ENCODE measurements at places on chromosomes 3 and 15. TPM values are rescaled to one million over a fixed set of nuclear protein-coding genes. Genes with fewer than 3 reads are reported as not detected.

WDR93 gene
- total RNA-seq = 0.31 TPM

DNA sequence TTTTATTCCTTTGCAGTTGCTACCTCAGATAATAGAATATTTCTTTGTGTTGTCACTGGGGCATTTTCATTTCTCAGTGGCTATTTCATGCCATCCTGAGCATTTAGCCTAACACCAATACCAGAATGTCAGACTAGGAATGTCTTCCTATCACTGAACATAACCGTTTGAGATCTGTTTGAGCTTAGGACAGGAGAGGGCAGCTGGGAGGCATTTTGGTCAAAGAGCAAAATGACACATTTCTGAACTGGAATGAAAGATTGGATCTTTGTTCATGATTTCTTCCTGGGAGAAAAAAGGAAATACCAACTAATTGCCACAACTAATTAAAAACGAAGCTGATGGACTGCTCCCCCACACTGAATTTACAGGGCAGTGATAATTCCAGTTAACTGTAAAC, 921.3 kb upstream of the NR2F2 start:
- no peaks in the 10 kb centered on the region for H3K27me3 ChIP-seq
- H3K4me1 ChIP-seq = no peaks in the 10 kb centered on the region
- H3K36me3 ChIP-seq = no peaks in the 10 kb centered on the region
- no peak overlapping the region for H3K27ac ChIP-seq
- no peak overlapping the region for H3K4me3 ChIP-seq

CCR1 gene
- total RNA-seq = 0.68 TPM

DNA sequence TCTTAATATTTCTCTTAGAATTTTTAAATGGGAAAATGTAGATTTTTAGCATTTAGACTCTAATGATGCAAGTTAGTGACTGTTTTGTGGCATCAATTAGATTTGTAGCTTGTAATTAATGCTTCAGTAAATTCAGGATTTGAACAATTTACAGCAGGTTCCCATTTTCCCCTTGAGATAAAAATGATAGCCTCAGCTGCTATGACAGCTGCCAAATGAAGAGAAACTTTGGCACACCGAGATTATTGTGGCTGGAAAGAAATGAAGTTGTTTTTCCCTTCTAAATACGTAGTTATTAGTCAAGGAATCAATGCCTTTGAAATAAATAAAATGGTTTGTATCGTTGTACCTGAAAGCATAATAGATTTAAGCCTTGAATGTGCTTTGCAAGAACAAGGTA, 206.4 kb upstream of the P2RY1 start:
- no peak for DNase-seq
- peaks cover 8% of the 10 kb centered on the region for H3K4me1 ChIP-seq
- H3K27me3 ChIP-seq = no peaks in the 10 kb centered on the region
- H3K4me3 ChIP-seq = no peak overlapping the region
- no peaks in the 10 kb centered on the region for H3K36me3 ChIP-seq

- DNase-seq = no peak
- no peaks in the 10 kb centered on the region for H3K36me3 ChIP-seq
- H3K27ac ChIP-seq = no peak overlapping the region
These were observed 326.1 kb upstream of the ROPN1 start for GRCh38 chr3:124318014-124318413.

SUCNR1 gene
- total RNA-seq = 1.5 TPM

DNA sequence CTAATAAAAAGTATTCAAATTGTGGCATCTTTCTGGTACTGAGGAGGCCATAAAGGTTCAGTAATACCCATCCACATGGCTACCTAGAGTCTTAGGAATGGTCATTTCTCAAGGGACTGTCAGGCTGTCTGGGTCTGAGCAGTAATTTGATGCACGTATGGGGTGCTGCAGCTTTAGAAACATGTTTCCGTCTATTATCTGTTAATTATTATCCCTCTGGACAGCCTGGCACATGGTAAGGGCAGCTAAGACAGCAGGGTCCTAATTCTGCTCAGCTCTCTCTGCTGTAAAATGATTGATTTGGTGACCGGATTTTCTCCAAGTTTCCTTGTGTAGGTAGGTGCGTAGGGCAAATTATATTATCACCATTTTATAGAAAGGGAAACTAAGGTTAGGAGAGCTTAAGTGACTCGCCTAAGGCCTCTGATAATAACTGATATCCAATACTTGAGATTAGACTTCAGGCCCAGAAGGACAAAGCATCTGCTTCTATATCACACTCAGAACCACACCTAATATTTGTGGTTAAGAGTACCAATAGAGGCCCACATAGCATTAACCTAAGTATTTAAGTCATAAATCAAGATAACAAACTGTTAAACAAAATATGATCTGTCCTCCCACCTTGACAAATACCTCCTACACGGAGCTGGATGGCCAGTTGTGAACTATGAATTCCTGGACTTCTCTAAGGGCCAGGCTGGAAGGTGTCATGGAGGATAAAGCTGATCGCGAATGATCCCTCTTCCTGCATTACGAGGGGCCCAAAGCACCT, 2.9 kb upstream of the RAP2B start:
- no peaks in the 10 kb centered on the region for H3K27me3 ChIP-seq
- H3K4me1 ChIP-seq = peaks cover 16% of the 10 kb centered on the region
- no peaks in the 10 kb centered on the region for H3K36me3 ChIP-seq
- DNase-seq = no peak

DNA sequence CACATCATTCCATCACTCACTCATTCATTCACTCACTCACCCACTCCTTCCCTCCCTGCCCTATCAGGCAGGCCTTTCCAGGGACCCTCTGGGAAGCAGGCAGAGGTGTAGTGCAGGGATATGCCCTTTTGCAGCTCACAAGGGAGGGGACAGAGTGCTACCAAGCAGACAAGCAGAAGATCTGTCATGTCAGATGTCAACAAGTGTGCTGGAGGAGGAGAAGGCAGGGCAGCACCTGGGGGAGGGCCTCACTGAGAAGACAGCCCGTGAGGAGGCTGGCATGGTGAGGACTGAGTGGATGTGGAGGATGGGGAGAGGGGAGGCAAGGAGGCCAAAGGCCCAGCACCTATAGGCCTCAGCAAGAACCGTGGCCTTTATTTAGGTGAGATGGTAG, 15.3 kb downstream of the ABTB1 start:
- H3K27ac ChIP-seq = no peak overlapping the region
- peaks cover 15% of the 10 kb centered on the region for H3K4me1 ChIP-seq
- no peak for DNase-seq
- no peak overlapping the region for H3K4me3 ChIP-seq
- H3K27me3 ChIP-seq = no peaks in the 10 kb centered on the region
- H3K36me3 ChIP-seq = peaks cover 3% of the 10 kb centered on the region

- no peak for DNase-seq
- no peaks in the 10 kb centered on the region for H3K4me1 ChIP-seq
- H3K4me3 ChIP-seq = no peak overlapping the region
- no peaks in the 10 kb centered on the region for H3K36me3 ChIP-seq
- no peak overlapping the region for H3K27ac ChIP-seq
- peaks cover 28% of the 10 kb centered on the region for H3K27me3 ChIP-seq
These were observed 5.3 kb upstream of the REC114 start for GRCh38 chr15:73437543-73438109.

- H3K27me3 ChIP-seq = no peaks in the 10 kb centered on the region
- no peak for DNase-seq
- H3K27ac ChIP-seq = no peak overlapping the region
These were observed 36.8 kb downstream of the EID1 start for GRCh38 chr15:48914717-48915116.

DNA sequence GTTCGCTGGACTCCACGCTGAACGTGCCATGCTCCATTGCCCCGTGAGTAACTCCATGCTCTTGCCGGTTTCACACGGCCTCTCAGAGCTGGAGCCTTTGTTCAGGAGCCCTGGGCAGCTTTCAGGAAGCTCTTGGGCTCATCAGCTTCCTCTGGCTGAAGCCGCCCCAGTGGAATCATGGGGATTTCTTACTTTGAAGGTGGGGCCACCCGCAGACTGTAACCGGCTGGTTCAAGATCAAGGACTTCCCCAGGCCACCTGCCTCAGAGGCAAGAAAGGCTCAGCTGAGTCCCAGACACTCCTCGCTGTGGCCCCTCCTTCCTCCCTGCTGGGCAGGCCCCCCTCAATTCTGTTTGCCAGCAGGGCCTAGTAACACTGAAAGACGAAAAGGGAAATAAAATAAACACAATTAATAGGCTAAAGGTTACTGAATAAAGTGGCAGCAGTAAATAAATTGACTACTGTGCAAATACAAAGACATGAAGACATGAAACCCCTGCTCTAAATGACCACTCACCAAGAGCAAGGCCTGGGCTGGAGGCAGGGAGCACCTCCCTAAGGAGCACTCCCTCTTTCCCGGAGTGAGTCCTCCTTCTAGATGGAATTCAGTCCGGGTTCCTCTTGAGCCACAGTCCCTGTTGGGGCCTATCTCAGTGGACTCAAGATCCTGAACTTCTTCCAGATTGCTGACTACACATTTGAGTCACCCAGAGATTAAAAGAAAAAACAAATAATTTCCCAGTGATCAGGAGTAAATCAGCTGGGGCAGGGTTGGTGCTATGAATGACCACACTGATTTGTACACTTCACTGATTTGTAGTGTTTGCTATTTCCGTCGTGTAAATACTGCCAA, 51.0 kb downstream of the ZDHHC19 start:
- DNase-seq = no peak
- H3K4me3 ChIP-seq = no peak overlapping the region
- H3K36me3 ChIP-seq = peaks cover 4% of the 10 kb centered on the region
- no peak overlapping the region for H3K27ac ChIP-seq
- no peaks in the 10 kb centered on the region for H3K4me1 ChIP-seq

GCNT3 gene
- total RNA-seq = 0.13 TPM

VPS18 gene
- 24.9 TPM for total RNA-seq

LIPC gene
- not detected for total RNA-seq

GRCh38 chr3:98021830-98022560, 13.1 kb downstream of the GABRR3 start:
- H3K4me3 ChIP-seq = no peak overlapping the region
- no peak overlapping the region for H3K27ac ChIP-seq
- no peak for DNase-seq

- no peak overlapping the region for H3K4me3 ChIP-seq
- no peaks in the 10 kb centered on the region for H3K4me1 ChIP-seq
- no peaks in the 10 kb centered on the region for H3K36me3 ChIP-seq
- no peak for DNase-seq
- H3K27me3 ChIP-seq = no peaks in the 10 kb centered on the region
These were observed 136.9 kb upstream of the GBE1 start for GRCh38 chr3:81898336-81898735.

DNA sequence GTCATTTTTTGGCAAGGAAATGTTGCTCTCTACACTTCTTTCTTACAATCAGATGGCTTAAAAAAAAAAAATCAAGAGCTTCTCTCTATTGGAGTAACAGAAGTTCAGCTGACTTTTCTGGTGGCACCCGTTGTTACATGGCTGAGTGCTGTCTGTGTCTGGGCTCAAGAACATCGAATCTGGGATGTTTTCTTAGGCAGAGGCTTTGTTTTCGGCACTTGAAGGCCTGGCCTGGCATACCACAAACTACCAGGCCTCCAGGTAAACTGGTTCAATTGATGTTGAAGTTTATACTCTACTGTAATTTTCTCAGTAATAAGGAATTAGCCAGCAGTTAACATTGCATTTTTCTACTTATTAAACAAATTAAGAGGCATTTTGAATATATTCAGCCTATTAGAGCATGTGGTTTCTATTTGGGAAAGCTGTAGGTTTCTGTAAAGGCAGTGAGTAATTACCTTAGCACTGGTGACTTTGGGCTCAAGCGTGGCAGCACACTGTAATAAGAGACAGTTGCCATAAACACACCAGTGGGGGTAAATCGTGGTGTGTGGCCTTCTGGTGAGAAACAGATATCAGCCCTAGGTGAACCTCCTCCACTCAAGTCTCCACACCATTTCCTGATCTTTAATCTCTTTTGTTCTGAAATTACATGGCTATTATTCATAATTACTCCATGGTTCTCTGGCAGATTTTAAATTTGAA, 544.7 kb downstream of the MECOM start:
- no peak overlapping the region for H3K27ac ChIP-seq
- H3K27me3 ChIP-seq = no peaks in the 10 kb centered on the region
- no peak for DNase-seq
- H3K4me1 ChIP-seq = no peaks in the 10 kb centered on the region
- H3K4me3 ChIP-seq = no peak overlapping the region

PIGZ gene
- 17.4 TPM for total RNA-seq

DNA sequence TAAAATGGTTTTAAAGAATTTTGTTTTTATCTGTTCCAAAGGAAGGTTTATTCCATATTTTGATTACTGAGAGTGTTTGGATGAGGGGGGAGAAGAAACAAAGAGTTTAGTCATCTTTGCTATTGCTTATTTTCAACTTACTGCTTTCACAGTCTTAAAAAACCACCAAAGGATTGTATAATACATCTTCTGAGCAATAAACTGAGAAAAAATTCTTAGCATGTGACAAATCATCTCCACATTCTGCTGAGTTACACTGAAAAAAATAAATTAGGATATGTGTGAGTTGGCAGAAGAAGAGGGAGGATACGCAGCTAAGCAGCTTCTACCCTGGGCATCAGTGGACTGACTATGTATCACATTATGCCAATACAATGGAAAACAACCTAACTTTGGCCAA, 23.2 kb upstream of the ACTC1 start:
- H3K27me3 ChIP-seq = no peaks in the 10 kb centered on the region
- H3K4me1 ChIP-seq = no peaks in the 10 kb centered on the region
- no peaks in the 10 kb centered on the region for H3K36me3 ChIP-seq
- H3K4me3 ChIP-seq = no peak overlapping the region

FOXB1 gene
- not detected for total RNA-seq

LINGO1 gene
- total RNA-seq = 3.9 TPM

DNA sequence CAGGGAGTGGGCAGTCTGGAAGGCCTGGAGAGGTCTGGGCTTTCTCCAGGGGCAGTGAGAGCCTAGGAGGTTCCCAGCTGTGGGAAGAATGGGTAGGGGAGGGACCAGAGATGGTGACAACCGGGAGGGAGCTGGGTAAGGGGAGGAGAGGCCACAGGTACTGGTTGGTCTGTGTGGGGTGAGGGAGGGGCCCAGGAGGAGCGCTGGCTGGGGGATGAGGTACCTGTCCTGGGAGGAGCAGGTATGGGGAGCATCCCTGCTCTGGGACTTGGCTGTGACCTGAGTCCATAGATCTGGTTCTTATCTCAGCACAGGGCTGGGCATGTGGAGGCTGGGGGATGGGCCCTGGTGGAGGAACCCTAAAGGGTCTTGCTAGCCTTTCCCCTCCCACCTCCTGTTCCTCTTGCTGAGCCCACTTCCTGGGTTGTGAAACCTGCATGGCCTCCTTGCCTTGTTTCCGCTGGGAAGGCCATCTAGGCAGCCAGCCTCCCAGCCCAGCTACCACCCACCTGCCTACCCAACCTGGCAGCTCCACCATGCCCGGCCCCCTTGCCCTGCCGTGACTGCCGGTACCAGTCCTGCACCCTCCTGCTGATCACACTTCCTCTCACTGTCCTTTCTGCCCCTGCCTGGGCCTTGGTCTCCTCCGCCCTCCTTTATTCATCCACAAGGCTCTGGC, 11.0 kb downstream of the PRKCD start:
- H3K27me3 ChIP-seq = no peaks in the 10 kb centered on the region
- H3K27ac ChIP-seq = no peak overlapping the region
- DNase-seq = no peak
- H3K4me1 ChIP-seq = peaks cover 45% of the 10 kb centered on the region
- H3K36me3 ChIP-seq = peaks cover 23% of the 10 kb centered on the region

GRCh38 chr3:109254770-109255169, 61.5 kb downstream of the DPPA2 start:
- no peak overlapping the region for H3K4me3 ChIP-seq
- H3K27ac ChIP-seq = no peak overlapping the region
- DNase-seq = no peak

PRR20G gene
- total RNA-seq = not detected

- no peak overlapping the region for H3K27ac ChIP-seq
- H3K27me3 ChIP-seq = no peaks in the 10 kb centered on the region
- no peak for DNase-seq
- peaks cover 7% of the 10 kb centered on the region for H3K4me1 ChIP-seq
- H3K36me3 ChIP-seq = no peaks in the 10 kb centered on the region
- H3K4me3 ChIP-seq = no peak overlapping the region
These were observed 25.6 kb upstream of the NR2E3 start for GRCh38 chr15:71784719-71785118.

Measured in suprapubic skin (tissue), 4 donors.